ENCODE measurements at places on chromosomes 6 and 20.

DNA sequence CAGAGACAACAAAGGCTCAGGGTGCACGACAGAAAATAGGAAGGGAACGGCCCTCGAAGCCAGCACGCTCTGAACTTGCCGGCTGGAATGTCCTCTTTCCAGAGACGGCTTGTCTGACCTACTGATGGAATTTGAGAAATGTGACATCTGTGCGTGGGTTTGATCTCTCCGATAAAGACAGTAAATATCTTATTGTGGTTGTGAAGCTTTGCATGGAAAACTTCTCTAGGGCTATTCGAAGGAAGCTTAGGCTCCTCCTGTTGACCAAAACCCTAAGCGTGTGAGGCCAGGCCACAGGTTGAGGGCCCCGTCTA, 247.3 kb downstream of the ZNF217 start:
- DNase-seq: no peak

DNA sequence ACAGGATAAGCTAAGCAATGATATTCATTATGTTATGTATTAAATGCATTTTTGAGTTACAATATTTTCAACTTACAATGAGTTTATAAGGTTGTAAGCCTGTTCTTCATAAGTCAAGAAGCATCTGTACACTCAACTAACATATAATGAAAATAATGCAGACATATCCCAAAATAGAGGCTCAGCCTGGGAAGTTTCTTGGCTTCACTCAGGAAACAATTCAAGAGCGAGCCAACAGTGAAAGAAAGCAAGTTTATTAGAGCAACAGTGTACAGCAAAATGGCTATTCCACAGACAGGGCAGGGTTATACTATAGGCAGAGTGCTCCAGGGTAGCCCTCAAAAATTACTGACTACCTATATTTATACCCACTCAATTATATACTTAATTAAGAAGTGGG, 1581.8 kb downstream of the HACE1 start:
- no peak for DNase-seq

DNA sequence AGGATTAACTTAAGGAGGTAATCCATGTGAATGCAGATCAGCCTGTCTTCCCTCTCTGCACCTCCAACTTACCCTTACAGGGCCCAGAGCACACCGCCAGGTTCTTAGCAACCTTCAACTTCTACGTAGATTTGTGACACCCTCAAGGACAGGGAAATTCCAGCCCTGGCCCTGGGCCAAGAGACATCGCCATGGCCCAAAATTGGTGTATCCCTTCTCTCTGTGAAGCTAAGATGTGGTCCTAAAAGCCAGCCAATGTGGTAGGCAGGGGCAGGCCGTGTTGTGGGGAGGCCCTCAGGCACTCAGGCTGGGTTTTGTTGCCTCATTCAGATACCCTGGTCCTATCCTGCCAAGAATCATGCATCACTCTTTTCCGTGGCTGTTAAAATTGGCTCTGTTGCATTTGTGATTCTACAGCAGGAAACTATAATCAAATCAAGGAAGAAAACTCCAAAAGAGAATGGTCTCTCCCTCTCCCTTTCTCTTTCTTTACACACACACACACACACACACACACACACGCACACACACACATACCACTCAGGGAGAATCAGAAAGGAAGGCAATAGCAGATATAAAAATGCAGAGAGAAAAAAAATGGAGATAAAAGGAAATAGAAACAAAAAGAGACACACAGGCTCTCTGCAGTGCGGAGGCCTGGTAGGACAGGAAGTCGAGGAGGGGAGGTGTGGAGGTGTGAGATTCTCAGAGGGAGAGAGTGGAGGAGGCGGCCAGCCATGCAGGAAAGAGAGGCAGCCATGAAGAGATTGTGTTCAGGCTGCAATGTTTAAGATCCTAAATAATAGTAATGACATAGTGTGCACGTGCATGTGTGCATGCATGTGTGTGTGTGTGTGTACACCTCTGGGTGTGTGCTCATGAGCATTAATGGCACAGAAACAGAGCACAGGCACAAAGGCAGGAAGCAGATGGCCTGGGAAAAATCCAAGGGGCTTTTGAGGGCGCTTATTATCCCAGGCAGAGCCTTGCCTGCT, 201.8 kb upstream of the LRFN2 start:
- DNase-seq: no peak

GRCh38 chr6:138546733-138547185, 47.5 kb upstream of the NHSL1 start:
- peak; percentile 5 for DNase-seq

DNA sequence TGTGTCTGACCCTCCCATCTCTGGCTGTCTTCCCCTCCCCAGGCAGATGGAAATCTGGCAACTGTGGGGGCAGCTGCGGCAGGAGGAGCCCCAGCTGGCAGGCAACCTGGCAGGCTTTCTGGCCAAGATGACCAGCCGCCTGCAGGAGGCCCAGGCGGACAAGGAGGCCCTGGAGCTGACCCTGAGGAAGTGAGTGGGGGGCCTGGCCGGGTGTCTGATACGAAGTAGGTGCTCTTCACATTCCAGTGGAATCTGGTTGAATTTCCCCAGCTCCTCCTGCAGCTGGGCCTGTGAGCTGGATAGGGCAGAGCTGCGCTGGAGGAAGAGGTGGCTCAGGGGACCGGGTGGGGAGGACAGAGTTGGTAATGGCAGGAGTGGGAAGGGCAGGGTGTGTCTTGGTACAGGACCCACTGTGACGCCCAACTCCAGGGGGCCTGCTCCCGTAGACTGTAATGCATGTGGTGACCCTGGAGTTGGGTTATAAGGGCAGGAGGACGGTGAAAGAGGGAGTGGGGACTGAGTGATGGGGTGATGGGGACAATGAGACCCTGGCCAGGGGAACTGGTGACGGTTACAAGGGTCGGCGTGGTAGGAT, 19.7 kb downstream of the RAB44 start:
- DNase-seq: no peak

GRCh38 chr6:154382740-154383139, 26.1 kb upstream of the IPCEF1 start:
- no peak for DNase-seq

GRCh38 chr6:145245119-145245518, 490.2 kb downstream of the EPM2A start:
- no peak for DNase-seq

DNA sequence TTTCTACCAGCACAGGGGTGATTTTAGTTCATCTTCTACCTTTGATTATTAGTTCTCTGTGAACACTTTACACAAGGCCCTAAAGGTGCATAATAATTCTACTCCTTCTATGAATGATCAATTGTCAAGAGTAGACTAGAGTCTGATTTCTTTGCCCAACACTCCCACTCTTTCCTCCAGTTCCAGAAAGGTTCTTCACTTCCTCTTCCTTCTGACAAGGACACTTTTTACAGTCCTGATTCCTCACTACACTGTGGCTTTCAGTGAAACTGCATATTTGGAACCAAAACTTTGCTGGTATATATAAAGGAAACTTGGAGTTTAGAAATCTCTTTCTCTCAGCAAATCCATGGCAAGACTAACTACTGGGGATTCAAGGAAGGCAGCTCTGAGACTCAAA, 10.6 kb upstream of the RSPO3 start:
- DNase-seq: no peak

DNA sequence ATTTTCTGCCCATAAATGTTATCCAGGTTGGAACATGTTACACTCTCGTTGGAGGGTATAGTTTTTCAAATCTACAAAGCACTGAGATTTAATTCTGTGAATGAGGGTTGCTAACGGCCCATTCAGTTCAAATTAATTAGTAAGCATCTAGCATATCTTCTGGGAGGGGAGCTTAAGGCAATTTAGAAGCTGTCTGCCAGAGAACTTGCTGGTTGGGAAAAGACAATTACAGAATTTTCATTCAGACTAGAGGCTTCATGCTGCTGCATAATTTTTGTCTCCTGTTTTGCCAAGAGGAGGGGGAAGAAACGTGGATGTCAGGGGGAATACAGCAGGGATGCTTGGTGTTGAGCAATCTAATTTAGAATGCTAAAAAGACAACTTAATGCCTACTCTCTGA, 268.3 kb upstream of the FAM83B start:
- no peak for DNase-seq

DNA sequence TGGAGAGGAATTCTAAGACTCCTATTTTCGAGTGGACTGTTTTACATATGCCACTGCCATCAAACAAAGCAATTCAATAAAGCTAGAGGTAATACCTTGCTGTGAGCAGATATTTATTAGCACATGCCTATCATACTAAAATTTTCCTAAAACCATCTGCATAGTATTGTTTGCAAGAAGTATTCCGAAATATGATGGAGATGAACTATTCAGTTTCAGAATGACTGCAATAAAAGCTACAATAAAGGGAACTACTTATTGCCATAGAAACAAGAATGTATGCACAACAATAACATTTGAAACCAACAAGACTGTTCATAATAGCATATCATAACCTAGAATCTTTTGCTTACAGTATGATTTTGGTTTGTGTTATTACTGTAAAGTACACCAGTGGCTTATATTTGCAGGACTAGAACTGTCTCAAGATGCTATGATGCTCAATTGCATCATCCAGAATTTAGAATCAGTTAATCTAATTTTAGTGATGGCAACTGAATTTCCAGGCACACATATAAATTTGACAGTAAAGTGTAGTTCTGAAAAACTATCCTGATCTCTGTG, 144.3 kb downstream of the GRIK2 start:
- no peak for DNase-seq

DNA sequence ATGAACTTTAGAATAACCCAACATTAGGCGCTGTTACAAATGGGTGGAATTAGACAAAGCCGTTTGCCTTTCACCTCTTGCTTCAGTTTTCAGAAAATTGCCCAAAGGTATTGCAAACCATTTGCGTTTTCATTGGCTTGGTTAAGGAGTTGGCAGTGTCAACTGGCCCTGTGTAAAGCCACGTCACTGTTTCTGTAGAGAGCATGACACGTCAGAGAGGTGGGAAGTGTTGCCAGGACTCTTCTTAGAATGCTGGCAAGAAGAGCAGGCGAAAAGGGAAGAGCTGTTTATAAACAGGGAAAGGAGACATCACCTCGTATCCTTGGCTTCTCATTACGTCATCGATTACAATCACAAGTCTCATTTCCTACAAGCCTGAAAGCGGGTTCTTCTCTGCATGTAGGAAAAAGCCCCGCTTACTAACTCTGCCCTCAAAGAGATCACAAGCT, 4.2 kb upstream of the IRF4 start:
- no peak for DNase-seq

DNA sequence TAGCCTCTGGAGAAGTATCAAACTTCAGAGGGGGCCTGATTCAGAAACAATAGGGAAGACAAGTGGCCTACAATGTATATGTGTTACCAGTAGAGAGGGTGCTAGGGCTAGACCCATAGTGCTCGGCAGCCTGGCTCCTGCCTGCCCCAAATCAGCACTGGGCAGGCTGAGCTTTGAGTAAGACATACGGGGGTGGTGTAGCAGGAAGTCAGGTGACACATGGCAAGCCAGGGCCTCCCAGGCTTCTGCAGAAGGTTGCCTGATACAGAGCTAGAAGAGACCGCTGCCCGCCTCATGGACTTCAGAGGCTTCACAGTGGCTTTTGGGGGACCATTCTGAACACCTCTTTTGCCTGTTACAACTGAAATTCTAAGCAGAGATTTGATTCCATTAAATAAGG, 43.4 kb downstream of the RALY start:
- no peak for DNase-seq

- no peak for DNase-seq
Observed at GRCh38 chr6:24110417-24110816, 15.6 kb upstream of the NRSN1 start.

- no peak for DNase-seq
Observed at GRCh38 chr6:37987018-37987417, 167.5 kb downstream of the ZFAND3 start.

- DNase-seq: no peak
Observed at GRCh38 chr20:618980-619379, 8.9 kb upstream of the TCF15 start.

DNA sequence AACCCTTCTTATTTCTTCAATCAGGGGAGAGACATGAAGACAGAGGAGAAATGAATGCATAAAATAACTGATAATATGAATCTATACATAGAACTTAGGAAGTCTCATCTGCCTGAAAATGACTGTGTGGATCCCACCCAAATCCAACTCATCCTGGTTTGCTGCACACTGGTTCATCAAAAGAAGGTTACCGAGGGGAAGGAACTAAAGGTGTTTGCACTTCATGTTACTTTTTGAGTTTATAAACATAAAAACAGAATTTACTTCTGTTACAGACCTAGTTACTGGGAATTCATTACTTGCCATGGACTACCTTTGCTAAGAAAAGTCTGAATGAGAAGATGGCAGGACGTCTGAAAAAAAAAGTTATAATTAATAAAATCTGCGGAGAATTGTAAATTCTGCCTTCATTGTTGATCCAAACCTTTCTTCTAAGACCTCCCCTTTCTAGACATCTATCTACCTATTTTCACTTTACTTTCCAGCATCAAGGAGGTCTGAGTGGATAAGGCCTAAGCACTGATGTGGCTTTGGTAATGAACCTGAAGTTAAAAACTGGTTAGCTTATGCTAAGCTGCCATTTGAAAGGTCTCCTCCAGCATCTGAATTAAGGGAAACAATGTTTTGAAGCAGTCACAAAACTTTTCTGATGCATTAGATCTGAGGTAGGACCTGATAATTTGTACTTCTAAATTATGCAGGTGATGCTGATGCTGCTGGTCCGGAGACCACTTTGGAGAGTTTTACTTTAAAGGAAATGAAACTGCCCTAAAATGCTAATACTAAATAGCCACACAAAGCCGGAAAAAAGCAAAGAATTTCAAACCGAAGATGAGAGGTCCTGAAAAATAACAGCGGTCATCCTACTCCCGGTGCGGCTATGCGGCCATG, 84.0 kb downstream of the HFE start:
- no peak for DNase-seq

DNA sequence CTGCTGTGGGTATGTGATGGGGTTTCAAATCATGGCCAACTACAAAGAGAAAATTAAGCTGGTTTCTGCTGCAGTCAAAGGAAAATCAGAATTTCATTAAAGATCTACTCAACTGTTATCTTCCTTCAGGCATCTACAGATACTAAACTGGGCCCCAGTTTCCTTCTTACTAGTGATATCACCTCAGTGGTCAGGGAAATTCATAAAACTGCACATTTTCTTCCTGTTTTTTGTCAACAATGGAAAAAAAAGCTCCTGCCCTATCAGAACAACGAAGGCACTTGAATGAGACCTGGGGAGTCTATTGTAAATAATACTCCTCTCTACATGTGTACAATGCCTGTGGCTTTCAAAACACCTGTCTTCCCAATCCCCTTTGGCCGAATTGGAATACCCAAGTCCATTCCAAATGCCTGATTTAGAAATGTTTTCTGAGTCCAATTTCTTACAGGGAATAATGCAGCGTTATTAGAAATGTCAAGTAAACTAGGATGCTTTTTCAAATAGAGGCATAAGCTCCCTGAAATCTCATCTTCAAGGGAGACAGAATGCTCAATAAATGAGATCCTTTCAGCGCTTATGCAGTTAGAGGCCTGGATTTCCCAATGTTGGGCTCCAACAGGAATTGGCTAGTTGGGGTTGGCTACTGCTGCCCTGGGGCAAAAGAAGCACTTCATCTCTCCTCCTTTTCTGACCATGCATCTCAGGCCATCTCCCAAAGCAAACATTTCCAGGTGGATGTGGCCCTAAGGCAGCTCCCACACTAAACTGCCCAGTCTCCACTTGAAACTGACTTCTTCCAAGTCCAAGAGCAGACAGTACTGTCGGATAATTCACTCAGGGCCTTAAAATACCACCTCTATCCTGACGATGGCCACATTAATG, 143.3 kb downstream of the NFATC2 start:
- no peak for DNase-seq

- DNase-seq: no peak
Observed at GRCh38 chr6:9943986-9944385, 470.9 kb downstream of the TFAP2A start.

All from epithelial cell of prostate (primary cell).